ENCODE measurements at places on chromosomes 6 and 20. TPM values are rescaled to one million over a fixed set of nuclear protein-coding genes. Genes with fewer than 3 reads are reported as not detected.

DNA sequence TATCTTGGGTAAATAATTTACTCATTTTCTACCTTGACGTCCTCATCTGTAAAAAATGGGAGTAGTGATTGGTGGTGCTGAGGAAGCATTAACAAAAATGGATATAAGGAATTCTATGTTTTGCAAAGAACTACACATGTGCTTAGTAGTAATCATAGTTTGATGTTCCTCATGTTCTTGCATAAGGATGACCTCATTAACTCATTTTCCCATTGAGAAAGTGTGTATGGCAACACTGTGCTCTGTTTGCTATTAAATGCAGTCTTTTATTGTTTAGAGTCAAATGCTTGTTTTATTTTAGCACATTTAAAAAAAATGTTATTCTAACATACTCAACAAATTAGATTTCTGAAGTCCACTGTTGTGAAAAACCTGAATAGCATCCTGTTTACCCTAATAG is 211.2 kb upstream of the RSPO3 start:
- no peak for DNase-seq

The MOG gene
- not detected for total RNA-seq

The FAXC gene
- total RNA-seq = not detected

- DNase-seq = no peak
These were observed at the start of gene HTR1E for GRCh38 chr6:86937219-86938079. Gene HTR1E, plus strand, starts transcription at chr6:86937528. Its CDS starts 77,807 bp downstream, at chr6:87015335.

The DOK5 gene
- not detected for total RNA-seq

DNA sequence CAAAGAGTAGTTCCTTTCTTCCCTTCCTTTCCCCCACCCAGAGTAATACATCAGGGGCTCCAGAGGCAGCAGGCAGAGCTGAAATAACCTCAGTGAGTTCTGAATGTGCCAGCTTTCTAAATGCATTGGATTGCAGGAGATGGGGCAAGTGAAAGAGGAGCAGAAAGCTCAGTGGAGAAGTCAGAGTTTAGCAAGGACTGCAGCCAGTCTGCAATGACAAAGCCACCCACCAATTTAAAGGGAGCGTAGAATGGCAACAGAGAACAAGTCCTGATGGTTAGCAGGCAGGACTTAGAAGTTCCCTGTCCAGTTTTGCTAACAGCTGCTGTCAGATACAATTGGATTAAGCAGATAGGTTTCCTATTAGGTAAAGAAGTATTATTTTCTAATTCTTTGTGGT is 203.4 kb upstream of the RIN2 start:
- no peak for DNase-seq

The ADGRB3 gene
- total RNA-seq = not detected

DNA sequence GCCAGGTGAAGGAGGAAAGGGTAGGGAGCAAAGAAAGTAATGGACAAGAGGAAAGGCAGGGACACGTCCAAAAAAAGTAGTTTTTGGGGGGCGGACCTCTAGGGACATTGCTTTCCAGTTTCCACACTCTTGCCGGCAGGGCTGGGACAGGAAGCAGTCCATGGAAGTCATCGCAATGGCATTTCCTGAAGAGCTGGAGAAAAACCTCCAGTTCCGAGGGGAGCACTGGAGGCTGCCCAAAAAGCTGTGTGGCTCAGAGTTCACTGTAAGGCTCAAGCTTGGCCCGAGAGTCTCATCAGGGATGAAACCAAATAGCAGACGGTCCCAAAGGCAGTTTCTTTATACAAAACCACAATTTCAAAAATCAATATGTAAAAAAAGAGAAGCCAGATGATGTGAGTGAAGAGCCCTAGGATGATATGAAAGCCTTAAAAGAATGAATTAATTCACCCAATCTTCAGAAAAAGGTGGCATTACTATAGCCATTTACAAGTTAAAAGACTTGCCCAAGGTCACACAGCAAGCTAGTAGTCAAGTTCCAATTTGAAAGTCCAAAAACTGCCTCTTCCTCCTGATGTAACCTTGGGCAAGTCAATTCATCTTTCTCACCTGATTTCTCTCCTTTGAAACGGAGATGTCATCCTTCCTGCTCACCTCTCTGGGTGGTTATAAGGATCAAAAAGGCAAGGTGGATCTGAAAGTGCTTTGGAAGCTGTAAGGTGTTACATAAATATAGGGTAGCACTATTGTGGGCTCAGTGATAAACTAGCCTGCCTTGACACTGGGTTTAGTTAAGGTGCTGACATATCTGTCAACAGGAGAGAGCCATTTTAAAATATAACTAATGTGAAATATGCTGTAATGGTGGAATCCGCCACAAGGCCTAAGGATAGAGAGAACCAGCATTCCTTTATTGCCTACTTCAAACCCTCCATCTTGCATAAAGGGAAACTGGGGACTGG is 9.1 kb downstream of the BCL2L1 start:
- no peak for DNase-seq

The CGA gene
- total RNA-seq = 0.40 TPM

DNA sequence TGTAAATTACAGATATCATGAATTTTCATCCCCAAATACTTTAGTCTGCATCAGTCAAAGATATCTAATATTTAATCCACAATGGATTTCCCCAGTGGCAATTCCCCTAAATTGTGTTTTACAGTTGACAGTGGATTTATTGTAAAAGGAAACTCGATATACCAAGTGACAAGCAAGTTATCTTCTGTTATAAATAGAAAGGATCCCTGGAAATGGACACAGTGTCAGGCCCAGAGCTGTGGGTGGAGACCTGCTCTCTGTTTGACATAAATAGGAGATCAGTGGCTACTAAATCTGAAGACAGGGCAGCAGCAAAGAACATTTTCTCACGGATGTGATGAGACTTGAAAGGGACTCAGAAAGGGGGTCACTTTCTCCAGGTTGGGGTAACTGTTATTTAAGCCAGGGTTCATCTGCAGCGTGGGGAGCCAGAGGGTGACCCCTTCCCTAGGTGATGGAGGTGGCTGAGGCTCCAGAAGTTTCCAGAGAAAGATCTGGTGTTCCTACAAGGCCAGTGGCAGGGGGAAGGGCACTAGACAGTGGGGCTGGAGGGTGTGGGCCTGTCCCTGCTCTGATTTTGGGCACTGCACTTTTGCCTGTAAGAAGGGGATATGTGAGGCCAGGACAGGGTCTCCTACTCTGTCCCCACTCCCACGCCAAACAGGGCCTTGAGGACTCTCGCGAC is 12.3 kb upstream of the FAM110A start:
- no peak for DNase-seq

- DNase-seq = no peak
These were observed 9.5 kb upstream of the DNAJC5 start for GRCh38 chr20:63885264-63886053.

GRCh38 chr6:80503660-80504059 is 397.2 kb downstream of the BCKDHB start:
- no peak for DNase-seq

DNA sequence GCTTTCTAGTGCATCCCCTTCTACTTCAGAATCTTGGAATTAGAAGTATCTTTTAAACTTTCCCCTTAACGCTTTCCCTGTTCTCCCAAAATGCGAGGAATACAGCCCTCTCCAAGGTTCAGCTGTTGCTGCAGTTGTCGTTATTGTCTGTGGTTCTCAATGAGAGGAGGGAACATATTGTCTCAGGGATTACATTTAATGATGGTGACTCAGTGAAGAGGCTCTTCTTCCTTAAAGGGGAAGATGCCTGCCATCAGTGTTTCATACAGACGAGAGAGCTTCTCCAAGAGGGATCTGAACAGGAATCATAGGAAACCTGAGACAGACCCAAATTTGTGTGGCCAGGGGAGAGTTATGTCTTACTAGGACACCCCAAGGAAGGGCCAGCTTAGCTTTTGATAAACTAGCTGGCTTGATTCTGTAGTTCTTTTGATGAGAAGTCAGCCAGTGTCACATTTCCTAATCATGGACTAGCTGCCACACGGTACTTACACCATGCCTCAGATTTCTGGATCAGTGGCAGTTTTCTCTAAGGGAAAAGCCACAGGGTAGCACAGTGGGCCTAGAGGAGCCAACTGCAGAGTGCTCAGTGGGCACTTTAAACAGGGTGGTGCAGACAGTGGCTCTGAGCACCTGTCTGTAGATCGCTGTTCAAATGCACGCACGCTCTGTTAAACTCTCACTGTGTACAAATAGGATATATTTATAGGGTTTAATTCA is 59.7 kb upstream of the TMEM181 start:
- DNase-seq = no peak

GRCh38 chr6:132749111-132749510 is 8.6 kb downstream of the VNN2 start:
- no peak for DNase-seq

DNA sequence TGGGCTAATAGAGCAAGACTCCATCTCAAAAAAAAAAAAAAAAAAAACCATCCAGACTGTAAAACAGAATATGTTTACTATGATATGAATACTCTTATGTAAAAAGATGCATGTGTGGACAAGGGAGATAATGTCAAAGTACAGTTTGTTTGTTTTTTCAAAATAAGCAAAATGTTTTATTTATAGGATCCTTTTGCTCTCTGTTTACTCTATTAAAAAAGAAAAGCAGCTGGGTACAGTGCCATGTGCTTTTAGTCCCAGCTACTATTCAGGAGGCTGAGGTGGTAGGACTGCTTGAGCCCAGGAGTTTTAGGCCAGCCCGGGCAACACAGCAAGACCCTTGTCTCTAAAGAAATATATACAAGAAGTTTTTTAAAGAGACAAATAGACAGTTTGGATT is 38.1 kb downstream of the UQCC1 start:
- no peak for DNase-seq

DNA sequence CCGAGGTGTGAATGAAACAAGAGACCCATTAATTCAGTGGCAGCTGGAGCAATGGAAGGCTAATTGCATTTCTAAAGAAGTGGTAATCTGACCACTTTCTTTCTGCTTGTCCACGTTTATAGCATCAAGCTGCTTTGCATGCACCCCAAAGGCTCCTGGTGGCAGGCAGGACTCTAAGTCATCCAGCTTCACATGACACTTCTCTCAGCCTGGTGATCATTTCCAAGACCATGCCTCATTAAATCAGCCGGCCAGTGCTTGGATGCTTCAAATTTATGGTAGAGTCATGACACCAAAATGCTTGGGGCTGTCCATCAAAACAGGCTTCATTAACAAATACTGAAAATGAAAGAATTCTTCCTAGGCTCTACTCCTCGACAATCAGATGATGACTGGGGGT is 614.9 kb downstream of the DOK5 start:
- no peak for DNase-seq

- no peak for DNase-seq
These were observed 17.1 kb downstream of the TTLL2 start for GRCh38 chr6:167341665-167342655.

GRCh38 chr6:10310330-10310653 is 104.6 kb downstream of the TFAP2A start:
- DNase-seq = no peak

The PI16 gene
- total RNA-seq = 28.5 TPM

DNA sequence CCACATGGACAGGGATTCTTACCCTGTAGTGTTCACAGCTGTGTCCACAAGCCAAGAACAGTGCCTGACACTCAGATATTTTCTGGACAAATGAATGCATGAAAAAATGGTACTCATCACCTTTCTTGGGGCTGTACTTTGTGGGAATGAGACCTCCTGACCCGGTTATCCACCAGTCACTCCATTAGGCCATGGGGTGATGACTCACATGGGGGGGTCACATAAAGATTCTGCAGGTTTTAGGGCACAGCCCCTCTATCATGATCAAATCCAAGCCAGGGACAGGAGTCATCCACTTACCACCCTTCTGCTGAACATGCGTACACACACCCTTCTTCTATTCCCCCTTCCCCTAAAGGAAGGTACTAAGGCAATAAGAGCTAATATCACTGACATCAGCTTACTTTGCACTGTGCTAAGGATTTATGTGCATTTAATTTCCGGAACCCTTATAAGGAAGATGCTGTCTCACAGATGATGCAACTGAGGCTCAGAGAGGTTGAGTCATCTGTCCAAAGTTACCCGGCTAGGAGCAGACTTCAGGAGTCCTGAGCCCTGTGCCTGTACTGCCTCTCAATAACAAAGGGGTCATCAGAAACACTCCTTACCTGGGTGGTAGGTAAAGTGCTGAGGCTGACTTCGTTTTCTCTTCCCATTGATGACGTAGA is 107.8 kb downstream of the NFATC2 start:
- DNase-seq = no peak

DNA sequence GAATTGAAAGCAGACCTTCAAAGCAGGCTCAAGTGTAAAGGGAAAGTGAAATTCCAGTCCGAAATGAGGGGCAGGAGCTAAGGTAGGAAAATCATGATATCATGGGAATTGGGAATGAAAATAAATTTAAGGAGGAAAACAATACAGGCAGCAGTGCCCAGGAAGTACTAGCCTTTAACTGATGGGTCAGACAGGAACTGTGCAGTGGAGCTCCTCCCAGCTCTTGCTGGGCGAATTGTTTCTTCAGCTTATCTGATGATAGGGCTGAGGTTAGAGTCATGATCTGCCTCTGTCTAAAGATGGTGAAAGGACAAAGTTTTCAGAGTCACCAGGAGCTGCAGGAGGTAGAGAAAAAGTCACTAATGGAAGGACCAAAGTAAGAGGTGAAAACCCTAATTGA is 457.9 kb upstream of the PTCHD4 start:
- DNase-seq = no peak

- no peak for DNase-seq
These were observed 2.9 kb upstream of the RAET1E start for GRCh38 chr6:149900620-149901443.

The HLA-F gene
- total RNA-seq = 629 TPM

The OPN5 gene
- not detected for total RNA-seq

The SNRPB2 gene
- total RNA-seq = 45.3 TPM

The ACTL10 gene
- total RNA-seq = 1.2 TPM

- no peak for DNase-seq
These were observed 260.0 kb downstream of the NRN1 start for GRCh38 chr6:5746759-5747130.

- no peak for DNase-seq
These were observed 40.5 kb upstream of the VEGFA start for GRCh38 chr6:43729537-43729936.

- no peak for DNase-seq
These were observed 25.4 kb downstream of the TMEM244 start for GRCh38 chr6:129835691-129836090.

The HLA-G gene
- 0.85 TPM for total RNA-seq

Measured in T-helper 17 cell (primary cell).